ENCODE measurements at places on chromosomes 1 and 21. TPM values are rescaled to one million over a fixed set of nuclear protein-coding genes. Genes with fewer than 3 reads are reported as not detected.

DNA sequence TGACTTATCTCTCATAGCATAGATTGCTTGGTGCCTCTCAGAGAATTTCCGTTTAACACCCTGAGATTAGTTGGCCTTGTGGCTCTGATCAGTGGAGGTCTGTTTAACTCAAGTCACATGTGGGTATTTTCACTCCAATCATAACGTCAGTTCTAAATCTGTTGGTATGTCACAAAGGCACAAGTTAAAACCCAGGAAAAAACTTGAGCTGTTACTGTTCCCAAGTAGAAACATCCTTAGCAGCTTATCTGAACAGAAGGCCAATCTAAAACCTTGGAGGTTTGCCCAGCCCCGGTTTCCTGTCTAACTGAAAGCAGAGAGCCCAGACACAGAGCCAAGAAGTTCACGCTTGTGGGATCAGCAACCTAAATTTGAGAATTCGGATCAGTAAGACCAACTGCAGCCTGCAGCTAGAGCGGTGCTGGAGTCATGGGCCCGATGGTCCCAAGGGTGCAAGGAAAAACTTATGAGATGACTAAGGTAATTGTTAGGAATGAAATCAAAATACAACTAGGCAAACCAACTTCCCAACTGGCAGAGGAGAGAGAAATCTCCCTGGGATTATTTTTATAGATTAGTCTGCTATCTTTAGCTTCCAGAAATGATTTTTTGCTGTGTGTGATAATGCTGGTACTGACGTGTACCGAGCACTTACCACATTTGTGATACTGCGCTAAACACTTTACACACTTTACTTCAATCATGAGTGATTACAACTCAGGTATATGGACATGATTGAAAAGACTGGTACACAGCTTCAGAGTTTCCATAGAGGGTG is 90.2 kb upstream of the C1orf21 start:
- peak; percentile 99 for DNase-seq

FCRL4 gene
- not detected for total RNA-seq

OLIG2 gene
- 25.8 TPM for total RNA-seq

GRCh38 chr1:71919811-71920509 is 362.4 kb downstream of the NEGR1 start:
- no peak for DNase-seq

GRCh38 chr1:55481634-55482033 is 266.5 kb upstream of the USP24 start:
- DNase-seq, result no peak

GJA4 gene
- total RNA-seq, result not detected

DNA sequence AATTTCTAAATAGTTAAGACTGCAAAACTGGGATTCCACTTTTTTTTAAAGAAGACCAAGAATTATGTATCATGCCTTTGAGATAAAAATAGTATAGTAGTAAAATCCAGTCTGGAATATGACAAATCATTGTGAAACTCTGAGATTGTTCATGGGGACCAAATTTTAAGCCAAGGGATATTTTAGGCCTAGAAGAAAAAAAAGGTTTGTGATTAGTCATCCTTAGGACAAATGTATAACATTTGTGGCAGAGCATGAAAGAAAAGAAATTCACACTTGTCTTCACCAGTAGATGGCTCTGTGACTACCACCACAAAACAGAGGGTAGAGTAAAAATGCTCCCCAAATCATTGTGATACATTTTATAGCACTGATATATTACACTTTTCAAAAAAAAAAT is 226.1 kb downstream of the KCTD3 start:
- DNase-seq, result peak; percentile 37

DNA sequence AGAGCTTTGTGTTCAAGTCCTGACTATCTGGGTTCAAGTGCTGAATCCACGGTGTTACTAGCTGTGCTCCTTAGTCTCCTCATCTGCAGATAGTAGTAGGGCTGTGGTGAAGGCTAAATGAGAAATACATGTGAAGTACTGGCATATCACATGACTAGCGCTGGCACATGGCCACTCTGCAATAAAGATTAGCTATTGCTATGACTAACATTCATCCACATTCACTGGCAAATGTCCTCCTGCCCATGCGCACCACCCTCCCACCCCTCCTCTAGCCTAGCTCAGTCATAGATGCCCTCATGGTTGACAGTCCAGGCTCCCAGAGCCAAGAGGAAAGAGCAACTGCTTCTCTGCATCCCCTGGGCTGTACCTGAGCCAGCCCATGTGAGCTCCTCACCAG is 8.5 kb upstream of the COL8A2 start:
- DNase-seq, result peak; percentile 52

RNF223 gene
- not detected for total RNA-seq

- DNase-seq, result no peak
Measured at GRCh38 chr1:157958263-157958662, 35.2 kb upstream of the KIRREL1 start.

DDAH1 gene
- 5.5 TPM for total RNA-seq

DNA sequence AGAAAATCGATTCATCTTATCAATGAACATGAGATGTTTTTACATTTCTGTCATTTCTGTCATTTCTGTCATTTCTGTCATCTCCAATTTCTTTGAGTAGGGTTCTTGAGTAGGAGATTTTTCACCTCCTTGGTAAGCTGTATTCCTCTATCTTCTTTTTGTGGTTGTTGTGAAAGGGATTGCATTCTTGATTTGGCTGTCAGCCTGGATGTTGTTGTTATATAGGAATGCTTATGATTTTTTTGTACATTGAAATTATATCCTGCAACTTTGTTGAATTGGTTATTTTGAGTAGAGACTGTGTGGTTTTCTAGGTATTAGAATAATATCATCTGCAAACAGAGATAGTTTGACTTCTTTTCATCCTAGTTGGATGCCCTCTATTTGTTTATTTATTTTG is 1233.7 kb downstream of the PLA2G4A start:
- no peak for DNase-seq

- no peak for DNase-seq
Measured at GRCh38 chr1:109759513-109760334, 4.0 kb downstream of the EPS8L3 start.

- DNase-seq, result no peak
Measured at GRCh38 chr1:38787041-38787440, 72.5 kb downstream of the RRAGC start.

DNA sequence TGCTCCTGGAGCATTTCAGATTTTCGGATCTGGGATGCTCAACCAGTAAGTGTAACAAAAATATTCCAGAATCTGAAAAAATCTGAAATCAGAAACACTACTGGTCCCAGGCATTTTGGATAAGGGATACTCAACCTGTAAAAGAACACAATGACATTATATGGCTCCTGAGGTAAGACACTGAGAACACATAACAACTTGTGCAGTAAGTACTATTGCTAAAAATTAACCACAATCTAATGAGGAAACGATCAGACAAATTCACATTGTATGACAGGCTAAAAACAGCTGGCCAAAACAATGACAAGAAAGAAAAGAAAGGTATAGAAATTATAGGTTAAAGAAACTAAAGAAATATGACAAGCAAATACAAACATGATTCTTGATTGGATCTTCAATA is 54.9 kb downstream of the LTN1 start:
- DNase-seq, result no peak

- DNase-seq, result peak; percentile 39
Measured at GRCh38 chr21:36065497-36066036, 4.3 kb upstream of the CBR1 start.

HECTD3 gene
- 17.8 TPM for total RNA-seq

NCAM2 gene
- total RNA-seq, result 5.2 TPM

- no peak for DNase-seq
Measured at GRCh38 chr1:6790146-6790545, 4.9 kb downstream of the CAMTA1 start.

- DNase-seq, result no peak
Measured at GRCh38 chr1:8976896-8977450, 31.3 kb downstream of the CA6 start.

DNA sequence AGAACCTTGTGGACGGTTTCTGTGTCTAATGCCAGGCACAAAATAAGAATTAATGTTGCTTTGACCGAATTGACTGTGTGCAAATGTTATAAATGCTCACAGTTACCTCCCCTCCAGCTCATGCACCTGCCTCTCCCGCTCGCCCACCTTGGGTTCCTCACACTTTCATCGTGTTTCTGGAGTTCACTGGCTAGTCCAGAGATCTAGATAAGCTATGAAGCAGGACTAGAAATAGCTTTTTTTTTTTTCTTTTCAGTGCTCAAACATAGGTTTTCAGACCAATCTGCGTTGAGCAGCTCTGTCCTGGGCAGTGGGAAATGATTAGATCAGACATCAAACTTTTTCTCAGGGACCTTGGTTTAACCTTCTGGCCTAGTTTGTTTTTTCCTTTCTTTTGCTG is 11.1 kb downstream of the TENT5C start:
- no peak for DNase-seq

DNA sequence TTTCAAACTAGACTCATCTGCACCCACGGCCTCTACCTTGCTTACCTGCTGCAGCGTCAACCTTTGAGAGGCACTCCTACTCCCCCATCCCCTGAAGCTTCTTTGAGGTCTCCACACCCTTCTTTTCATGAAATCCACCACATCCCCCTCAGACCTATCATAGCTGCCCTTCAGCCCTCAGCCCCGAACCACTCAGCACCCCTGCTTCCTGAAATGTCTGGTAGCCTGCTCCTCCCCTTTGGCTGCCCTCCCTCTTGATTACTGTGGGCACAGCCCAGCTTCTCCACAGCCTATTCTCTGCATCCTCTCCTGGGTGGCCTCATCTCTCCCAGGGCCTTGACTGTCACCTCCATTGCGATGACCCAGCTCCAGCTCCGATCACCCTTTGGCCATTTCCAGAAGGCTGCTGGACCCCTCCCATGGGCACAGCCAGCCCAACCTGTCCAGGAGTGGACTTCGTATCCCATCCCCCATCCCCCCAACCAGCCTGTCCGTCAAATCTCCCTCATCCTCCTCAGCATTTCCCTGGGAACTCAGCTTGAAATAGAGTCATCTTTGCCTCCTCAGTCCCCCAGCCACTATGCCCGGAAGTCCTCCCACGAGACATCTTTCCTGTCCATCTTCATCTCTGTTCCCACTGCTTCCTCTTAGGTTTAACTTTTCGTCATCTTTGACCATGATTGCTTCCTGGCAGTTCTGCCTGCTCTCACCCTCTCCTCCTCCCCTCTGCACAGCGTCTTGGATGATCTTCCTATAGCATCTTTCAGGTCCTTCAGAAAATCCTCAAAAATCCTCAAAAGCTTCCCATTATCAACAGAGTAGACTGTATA is 6.1 kb upstream of the ADORA1 start:
- DNase-seq, result no peak

DNA sequence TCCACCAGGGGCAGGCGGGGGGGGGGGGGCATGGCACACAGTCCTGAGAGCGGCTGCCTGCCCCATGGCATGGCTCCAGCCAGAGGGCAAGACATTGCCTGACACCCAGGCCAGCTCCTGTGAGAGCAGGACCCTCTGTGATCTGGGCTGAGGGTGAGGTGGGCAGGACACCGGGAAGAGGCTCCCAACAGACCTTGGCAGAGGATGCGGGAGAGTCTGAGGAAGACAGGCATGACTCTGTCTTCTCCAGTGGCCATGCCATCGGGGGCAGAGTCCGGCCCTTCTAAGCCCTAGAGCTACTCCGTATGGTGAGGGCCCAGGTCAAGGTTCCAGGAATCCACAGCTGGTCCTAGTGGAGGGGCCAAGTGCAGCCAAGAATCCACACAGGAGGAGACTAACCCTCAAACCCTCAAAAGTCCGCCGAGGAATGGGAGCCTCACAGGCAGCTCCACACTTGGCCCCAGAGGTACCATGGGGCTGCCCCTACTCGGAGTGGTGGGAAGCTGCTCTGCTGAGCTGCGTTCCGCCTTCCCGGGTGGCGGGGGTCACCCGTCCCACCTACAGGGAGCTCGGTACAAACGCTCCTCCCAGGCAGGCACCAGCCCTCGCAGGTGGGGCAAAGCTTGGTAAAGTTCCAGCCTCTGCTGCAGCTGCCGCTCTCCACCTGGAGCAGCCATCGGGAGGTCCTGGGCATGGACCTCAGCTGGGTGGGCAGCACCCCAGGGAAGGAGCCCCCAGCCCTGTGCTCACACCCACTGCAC is 6.5 kb downstream of the ACTRT2 start:
- no peak for DNase-seq

Data from SK-MEL-5 (cell line).